Activated CD4-positive, alpha-beta T cell treated with anti-CD3 and anti-CD28 coated beads for 48 hours (primary cell): ENCODE measurements at places on chromosomes 16 and 17.
A peak's percentile ranks its signal among the peaks of the same experiment; 100 is the strongest.

DNA sequence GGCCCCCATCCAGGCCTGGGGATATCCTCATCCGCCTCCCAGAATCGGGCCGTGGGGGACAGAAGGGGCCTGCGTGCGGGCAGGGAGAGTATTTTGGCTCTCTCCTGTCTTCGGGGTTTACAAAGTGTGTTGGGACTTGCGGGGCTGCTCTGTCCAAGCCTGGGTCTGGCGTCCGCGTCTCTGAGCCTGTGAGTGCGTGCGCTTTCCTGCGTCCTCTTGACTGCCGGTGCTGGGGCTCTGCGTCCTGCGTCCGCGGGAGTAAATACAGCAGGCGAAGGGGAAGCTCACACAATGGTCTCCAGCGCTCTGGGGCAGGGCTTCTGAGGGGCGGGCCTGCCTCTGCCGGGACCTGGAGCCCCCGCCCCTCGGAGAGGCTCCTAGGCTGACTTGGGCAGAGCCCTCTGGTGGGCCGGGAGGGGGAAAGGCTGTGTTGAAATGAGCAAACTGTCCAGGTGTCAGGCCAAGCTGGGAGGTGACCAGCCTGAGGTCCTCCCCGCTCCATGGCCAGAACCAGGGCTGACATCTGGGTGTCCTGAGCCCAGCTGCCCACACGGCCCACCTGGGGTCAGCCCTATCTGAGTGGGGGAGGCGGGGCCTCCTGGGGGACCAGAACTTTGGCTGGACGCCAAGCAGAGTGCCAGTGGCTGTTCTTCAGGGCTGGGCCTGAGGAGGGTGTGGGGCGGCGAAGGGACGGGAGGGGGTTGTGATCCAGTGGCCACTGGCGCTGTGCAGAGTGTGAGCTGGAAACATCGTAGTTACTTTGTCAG is 233.6 kb downstream of the SEC14L1 start:
- peak; percentile 84 for DNase-seq

DNA sequence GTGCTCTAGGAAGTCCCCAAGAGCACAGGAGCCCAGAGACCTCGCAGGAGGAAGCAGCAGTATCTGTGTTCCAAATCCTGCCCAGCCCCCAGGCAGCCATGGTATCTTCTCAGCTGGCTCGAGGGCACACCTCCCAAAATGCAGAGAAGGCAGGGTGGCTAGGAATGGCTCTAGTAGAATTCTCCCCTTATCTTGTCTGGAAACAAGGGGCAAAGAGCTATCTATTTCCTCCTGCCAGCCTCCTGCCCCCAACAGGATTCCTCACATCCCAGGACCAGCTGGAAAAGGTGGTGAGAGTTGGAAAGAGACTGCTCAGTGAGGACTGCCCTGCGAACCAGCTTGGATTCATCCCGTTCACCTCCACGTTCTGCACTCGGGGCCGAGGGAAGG is 8.6 kb upstream of the TSPOAP1 start:
- peak; percentile 69 for DNase-seq

GRCh38 chr17:78111016-78111726 is 17.4 kb downstream of the TMC6 start:
- DNase-seq, result no peak

- peak; percentile 60 for DNase-seq
These were observed 9.7 kb upstream of the SLC35B1 start for GRCh38 chr17:49717371-49717861.

- no peak for DNase-seq
These were observed 37.0 kb downstream of the RNF135 start for GRCh38 chr17:31007695-31008373.

DNA sequence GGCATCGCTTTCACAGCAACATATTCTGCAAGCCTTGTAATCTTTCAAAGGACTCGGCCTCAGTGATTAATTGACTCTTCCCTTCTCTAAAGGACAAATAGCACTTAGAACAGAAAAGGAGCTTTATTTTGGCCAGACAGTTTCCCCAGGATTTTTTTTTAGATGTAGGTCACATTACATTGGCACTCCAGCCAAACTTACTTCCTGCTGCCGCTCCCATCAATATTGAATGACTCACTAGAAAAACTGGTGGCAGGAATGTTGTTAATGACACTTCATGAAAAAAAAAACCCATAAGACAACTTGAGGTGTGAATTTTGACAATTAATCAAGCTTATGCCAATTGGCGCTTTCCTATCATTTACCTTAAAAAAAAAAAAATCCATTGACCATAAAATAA is 432.6 kb downstream of the TOX3 start:
- DNase-seq, result no peak
